Esophagus mucosa (tissue), 1 donor: ENCODE measurements at places on chromosomes 7 and 10. TPM values are rescaled to one million over a fixed set of nuclear protein-coding genes. Genes with fewer than 3 reads are reported as not detected.

GRCh38 chr10:97023401-97024167 is 162.2 kb downstream of the SLIT1 start:
- ATAC-seq: no peak

DNA sequence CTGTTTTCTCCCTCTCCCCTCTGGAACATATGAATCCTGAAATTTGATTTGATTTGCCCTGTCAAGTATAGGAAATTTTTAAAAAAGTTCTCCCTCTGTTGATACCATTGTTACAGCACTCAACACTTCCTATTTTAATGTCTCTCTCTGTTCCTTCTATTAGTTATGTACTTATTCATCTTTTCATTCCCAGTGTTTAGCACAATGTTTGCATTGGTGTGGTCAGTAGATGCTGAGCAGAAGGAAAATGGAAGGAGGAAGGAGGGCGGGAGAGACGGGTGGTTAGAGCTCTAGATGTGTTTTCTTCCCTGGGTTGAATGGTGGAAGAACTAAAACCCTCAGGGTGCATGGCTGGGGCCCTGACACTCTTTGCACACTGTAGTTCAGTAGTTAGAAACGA is 79.5 kb downstream of the WNT2 start:
- ATAC-seq: no peak

GRCh38 chr10:84008878-84009277 is 130.4 kb upstream of the GHITM start:
- no peak for ATAC-seq

- ATAC-seq: no peak
These were observed 24.6 kb upstream of the ANKRD2 start for GRCh38 chr10:97547962-97548361.

DNA sequence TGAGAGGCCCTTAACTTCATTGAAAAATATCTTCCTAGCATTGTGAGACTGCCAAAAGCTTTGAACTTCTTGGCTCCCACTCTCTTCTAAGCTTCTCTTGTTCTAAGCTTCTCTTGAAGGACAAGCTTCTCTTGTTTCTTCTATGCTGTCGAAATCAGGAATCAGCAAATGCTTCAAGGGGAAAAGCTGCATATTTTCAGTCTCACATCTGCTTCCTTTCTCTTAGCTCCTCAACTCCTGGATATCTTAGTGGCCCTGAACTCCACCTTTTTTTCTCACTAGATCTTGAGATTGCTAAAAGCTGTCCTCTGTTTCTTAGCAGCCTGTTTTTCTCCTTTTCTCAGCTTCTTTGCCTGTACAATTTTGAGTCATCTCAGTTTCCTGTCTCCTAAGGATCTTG is 73.0 kb downstream of the NEUROD6 start:
- no peak for ATAC-seq

The PRKG1 gene
- total RNA-seq: 0.80 TPM

The ADRA2A gene
- 0.44 TPM for total RNA-seq
